ENCODE measurements at places on chromosomes 2 and 18. TPM values are rescaled to one million over a fixed set of nuclear protein-coding genes. Genes with fewer than 3 reads are reported as not detected.

Gene LINC00305
- total RNA-seq = not detected

Gene CHRND
- total RNA-seq = not detected

Gene CASP10
- 0.65 TPM for total RNA-seq

Gene DCDC2C
- total RNA-seq = not detected

Gene KLHL14
- 3.3 TPM for total RNA-seq

Gene SATB2
- total RNA-seq = 3.5 TPM

Gene CERKL
- total RNA-seq = 0.65 TPM

Gene EFEMP1
- 79.4 TPM for total RNA-seq

Gene REG3G
- not detected for total RNA-seq

Gene ASAP2
- 28.4 TPM for total RNA-seq

Gene POTEI
- not detected for total RNA-seq

Gene BIRC6
- total RNA-seq = 45.5 TPM

Gene KCNJ13
- total RNA-seq = not detected

Gene CYRIA
- total RNA-seq = 4.3 TPM

Gene ATRAID
- 164 TPM for total RNA-seq

Gene ACTG2
- total RNA-seq = 8.6 TPM

Gene NFATC1
- total RNA-seq = 3.2 TPM

Gene FAM237A
- total RNA-seq = not detected

Gene REG3A
- total RNA-seq = not detected

Gene DHRS9
- not detected for total RNA-seq

Gene NPHP1
- total RNA-seq = 2.6 TPM

Gene ATP8B1
- total RNA-seq = 19.5 TPM

Gene OTX1
- total RNA-seq = 0.16 TPM

Gene IKZF2
- total RNA-seq = 4.2 TPM

Gene TDRD15
- not detected for total RNA-seq

Gene ANKAR
- total RNA-seq = 0.49 TPM

Gene MAPRE2
- 10.1 TPM for total RNA-seq

Gene KIAA2012
- not detected for total RNA-seq

Gene ARHGEF4
- 1.1 TPM for total RNA-seq

Gene PDE1A
- 2.7 TPM for total RNA-seq

Gene ZNF892
- 3.7 TPM for total RNA-seq

Gene DSG1
- total RNA-seq = not detected
